ENCODE measurements at places on chromosomes 12 and 14.

DNA sequence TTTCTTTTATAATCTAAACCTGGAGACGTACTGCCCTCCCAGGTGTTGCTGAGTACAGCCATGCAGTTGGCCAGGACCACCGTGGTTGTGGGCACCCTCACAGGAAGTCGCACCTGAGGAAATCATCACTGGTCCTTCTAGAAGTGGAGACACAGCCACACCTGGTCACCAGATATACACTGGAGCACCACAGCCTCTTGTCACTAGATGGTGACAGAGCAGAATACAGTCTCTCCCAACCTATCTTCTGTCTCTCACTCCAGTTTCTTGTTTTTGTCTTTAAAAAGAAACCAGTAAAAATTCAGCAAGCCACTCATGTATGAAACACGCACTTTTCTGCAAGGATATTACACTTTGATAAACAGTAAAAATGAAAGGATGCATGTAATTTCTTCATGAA lies 43.1 kb upstream of the GPHB5 start:
- no peaks in the 10 kb centered on the region for H3K4me1 ChIP-seq
- H3K36me3 ChIP-seq = no peaks in the 10 kb centered on the region
- H3K27ac ChIP-seq = no peak overlapping the region
- H3K4me3 ChIP-seq = no peak overlapping the region
- no peak for DNase-seq

DNA sequence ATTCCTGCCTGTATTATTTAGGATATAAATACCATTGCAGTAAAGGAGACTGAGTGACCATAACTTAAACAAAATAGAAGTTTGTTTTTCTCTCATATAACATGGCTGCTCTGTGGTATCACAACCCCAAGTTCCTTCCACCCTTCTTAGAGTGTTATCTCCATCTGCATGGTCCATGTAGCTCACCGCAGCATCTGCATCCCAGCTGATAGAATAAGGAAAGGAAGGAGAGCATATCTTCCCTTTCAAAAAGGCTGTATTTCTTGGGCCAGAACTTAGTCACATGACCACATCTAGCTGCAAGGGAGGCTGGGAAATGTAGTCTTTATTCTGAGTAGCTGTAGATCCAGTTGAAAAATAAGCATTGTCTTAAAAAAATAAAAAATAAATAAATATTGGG lies 184.8 kb upstream of the NUDT4 start:
- H3K27ac ChIP-seq = no peak overlapping the region
- H3K36me3 ChIP-seq = no peaks in the 10 kb centered on the region
- DNase-seq = no peak
- no peaks in the 10 kb centered on the region for H3K4me1 ChIP-seq
- no peaks in the 10 kb centered on the region for H3K27me3 ChIP-seq

- H3K36me3 ChIP-seq = no peaks in the 10 kb centered on the region
- H3K4me3 ChIP-seq = no peak overlapping the region
- no peaks in the 10 kb centered on the region for H3K4me1 ChIP-seq
- no peak for DNase-seq
Measured at GRCh38 chr14:56817396-56817921, 7.2 kb upstream of the OTX2 start.

- peaks cover 83% of the 10 kb centered on the region for H3K4me1 ChIP-seq
- peak overlapping the region; percentile 23 for H3K4me3 ChIP-seq
Measured at GRCh38 chr14:99602054-99602787, 1.8 kb downstream of the CCDC85C start.

GRCh38 chr14:33532553-33532952 lies 418.3 kb downstream of the EGLN3 start:
- H3K4me3 ChIP-seq = no peak overlapping the region
- no peaks in the 10 kb centered on the region for H3K27me3 ChIP-seq
- H3K27ac ChIP-seq = no peak overlapping the region
- H3K36me3 ChIP-seq = no peaks in the 10 kb centered on the region
- no peaks in the 10 kb centered on the region for H3K4me1 ChIP-seq

DNA sequence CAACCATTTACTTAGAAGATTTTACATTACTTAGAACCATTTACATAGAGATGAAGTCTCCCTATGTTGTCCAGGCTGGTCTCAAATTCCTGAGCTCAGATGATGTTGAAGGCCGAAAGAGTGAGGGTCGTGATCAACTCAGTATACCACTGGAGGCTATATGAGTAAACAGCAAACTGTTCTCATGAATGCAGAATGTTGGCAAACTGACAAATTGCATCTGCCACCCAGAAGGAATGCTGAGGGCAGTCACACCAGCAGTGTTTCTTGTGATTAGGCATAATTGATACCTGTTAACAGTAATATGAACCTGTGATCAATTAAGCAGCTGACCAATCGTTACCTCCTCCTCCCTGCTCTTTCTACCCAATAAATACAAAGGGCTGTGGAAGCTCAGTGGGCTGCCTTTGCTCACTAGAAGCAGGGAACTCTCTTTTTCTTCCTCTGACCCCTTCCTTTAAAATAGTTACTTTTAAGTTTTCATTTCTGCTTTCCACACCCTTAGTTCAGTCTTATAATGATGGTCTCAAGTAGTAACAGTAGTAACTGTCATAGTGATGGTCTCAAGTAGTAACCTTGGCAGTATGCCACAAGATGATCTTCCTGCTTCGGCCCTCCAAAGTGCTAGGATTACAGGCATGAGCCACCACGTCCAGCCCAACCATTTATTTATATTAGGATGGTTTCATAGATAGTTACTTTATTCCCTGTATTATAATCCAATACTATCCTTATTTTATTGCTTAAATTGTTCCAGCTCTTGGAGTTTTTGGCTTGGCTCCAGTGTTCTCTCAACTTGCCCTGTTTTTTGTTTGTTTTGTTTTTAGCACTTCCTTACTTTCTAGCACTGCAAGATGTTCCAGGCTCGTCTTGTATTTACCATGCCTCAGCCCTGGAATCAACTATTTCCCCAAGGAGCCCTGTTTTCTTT lies 25.8 kb downstream of the LIMA1 start:
- no peaks in the 10 kb centered on the region for H3K36me3 ChIP-seq
- H3K4me3 ChIP-seq = no peak overlapping the region
- DNase-seq = no peak
- peaks cover 3% of the 10 kb centered on the region for H3K4me1 ChIP-seq
- peak overlapping the region; percentile 20 for H3K27ac ChIP-seq
- no peaks in the 10 kb centered on the region for H3K27me3 ChIP-seq

- no peak for DNase-seq
- H3K36me3 ChIP-seq = no peaks in the 10 kb centered on the region
- H3K4me1 ChIP-seq = peaks cover 50% of the 10 kb centered on the region
- H3K27me3 ChIP-seq = no peaks in the 10 kb centered on the region
- peak overlapping the region; percentile 76 for H3K4me3 ChIP-seq
Measured at GRCh38 chr12:101829639-101830366, 956 bp downstream of the GNPTAB start.
